ENCODE measurements at places on chromosomes 16 and 17.
A peak's percentile ranks its signal among the peaks of the same experiment; 100 is the strongest.

DNA sequence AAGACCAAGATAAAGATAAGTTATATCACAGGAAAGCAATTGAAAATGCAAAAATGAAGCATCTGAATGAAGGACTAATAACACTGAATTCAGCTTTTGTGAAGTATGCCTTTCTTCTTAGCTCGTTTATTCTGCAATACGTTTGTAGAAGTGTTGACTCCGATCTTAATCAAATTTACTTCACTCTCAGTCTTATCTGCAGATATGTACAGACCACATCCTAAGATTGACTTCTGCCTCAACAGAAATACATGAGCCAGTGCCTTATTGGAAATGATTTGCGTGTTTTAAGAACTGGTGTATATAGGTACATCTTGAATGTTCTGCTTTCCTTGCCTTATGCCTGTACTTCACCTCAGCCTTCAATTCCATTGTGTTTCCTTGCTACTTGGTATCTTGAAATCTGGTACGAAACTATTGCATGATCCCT lies 1.3 kb downstream of the ATF7IP2 start:
- DNase-seq, result no peak
- peaks cover 42% of the 10 kb centered on the region for H3K4me1 ChIP-seq
- H3K4me3 ChIP-seq, result peak overlapping the region; percentile 98
- H3K36me3 ChIP-seq, result peaks cover 49% of the 10 kb centered on the region
- H3K27me3 ChIP-seq, result no peaks in the 10 kb centered on the region

DNA sequence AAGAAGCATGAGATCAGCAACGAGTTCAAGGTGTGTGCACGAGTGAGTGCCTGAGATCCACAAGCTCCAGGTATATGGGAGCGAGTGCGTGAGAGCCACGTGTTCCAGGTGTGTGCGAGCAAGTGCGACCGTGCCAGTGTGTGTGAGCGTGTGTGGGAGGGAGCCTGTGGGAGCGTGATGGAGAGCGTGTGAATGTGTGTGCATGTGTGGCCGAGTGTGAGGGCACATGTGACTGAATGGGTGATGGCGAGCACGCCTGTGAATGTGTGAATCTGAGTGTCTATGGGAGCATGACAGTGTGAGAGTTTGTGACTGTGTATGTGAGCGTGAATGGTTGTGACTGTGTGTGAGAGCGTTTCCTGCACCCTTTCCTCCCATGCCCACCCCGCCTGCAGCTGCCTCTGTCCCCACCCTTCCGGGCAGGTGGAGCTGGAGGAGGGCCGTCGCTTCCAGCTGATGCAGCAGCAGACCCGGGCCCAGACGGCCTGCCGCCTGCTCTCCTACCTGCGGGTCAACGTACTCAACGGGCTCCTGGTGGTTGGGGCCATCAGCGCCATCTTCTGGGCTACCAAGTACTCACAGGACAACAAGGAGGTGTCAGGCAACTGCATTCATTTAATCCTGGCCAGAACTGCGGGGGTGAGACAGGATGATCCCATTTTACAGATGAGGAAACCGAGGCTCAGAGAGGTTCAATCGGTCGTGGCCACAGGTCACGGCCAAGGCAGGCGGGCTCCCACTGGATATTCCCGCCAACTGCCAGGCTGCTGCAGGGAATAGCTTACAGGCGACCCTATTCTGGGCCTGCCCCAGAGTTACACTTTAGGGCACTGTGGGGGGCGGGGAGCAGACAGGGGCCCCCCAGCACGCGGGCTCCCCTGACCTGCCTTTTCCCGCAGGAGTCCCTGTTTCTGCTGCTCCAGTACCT lies 3.7 kb downstream of the TMC8 start:
- peaks cover 62% of the 10 kb centered on the region for H3K4me1 ChIP-seq
- H3K4me3 ChIP-seq, result peak overlapping the region; percentile 86
- no peaks in the 10 kb centered on the region for H3K27me3 ChIP-seq
- H3K36me3 ChIP-seq, result peaks cover 71% of the 10 kb centered on the region
- H3K27ac ChIP-seq, result peak overlapping the region; percentile 78

GRCh38 chr17:4576729-4577322 lies 7.5 kb upstream of the SMTNL2 start:
- H3K27ac ChIP-seq, result no peak overlapping the region
- H3K4me1 ChIP-seq, result peaks cover 13% of the 10 kb centered on the region
- H3K36me3 ChIP-seq, result no peaks in the 10 kb centered on the region
- H3K27me3 ChIP-seq, result peaks cover 7% of the 10 kb centered on the region

DNA sequence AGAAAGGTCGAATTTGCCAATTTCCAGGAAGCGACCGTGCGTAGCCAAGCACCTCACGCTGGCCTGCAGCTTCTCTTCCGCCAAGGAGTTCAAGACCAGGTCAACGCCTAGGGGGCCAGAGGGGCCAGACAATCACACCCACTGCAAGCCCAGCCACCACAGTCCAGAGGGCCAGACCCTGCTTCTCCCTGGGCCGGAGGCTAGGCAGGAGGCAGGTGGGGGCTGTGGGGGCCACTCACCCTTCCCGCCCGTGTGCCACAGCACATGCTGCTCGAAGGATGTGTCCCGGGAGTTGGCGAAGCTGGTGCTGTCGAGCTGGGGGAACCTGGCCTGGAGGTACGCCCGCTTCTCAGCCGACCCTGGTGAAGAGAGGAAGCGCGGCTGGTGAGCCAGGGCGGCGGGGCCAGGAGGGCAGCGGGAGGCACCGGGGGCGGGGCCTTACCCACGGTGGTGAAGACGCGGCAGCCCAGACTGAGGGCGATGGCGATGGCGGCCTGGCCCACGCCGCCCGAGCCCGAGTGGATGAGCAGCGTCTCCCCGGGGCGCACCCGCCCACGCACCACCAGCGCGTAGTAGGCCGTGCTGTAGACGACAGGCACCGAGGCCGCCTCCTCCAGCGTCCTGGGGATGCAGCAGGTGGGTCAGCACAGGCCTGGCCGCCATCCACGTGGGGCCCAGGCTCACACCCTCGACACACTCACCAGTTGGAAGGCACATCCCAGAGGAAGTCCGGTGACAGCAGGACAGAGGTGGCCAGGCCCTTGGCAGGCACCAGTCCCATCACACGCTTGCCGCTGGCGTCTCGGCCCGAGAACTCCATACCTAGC lies 14.3 kb downstream of the FASN start:
- H3K36me3 ChIP-seq, result peaks cover 8% of the 10 kb centered on the region
- H3K27me3 ChIP-seq, result no peaks in the 10 kb centered on the region
- H3K4me3 ChIP-seq, result no peak overlapping the region
- H3K4me1 ChIP-seq, result no peaks in the 10 kb centered on the region

DNA sequence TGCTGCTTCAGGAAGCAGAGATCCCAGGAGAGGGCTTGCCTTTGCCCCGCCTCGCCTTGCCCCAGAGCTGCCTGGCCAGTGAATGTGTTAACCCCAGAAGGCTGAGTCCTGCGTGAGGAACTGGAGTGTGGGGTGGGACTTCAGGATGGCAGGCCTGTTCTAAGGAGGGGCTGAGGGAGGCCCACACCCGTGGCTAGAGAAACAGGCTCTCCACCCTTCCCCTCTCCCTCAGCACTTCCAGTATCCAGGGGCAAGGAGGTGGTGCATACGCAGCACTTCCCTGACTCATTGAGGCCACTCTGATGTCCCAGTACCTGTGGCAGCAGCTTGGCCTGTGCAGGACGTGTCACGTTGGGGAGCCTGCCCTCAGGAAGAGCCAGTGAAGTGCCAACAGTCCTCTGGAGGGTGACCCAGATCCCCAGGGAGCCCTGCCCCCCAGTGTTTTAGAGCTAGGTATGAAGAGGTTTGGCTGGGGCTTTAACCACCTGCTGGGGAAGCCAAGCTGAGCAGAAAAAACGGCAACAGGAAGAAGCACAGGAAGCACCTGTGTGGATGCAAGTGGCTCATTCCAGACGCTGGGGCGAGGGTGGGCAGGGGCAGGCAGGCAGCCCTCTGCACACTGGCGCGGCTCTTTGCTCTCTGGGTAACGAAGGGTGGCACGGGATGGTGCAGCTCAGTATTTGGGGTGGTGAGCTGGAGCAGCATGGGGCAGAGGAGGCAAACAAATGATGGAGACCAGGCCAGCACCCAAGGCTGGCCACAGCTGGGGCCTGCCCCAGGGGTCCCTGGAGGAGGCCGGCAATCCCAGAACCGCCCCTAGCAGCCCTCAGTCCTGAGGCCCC lies 14.7 kb upstream of the CTCF start:
- no peak for DNase-seq
- H3K4me3 ChIP-seq, result peak overlapping the region; percentile 51
- no peaks in the 10 kb centered on the region for H3K27me3 ChIP-seq
- no peaks in the 10 kb centered on the region for H3K36me3 ChIP-seq

GRCh38 chr16:77273-77806 lies 685 bp upstream of the MPG start:
- peak; percentile 44 for DNase-seq
- peak overlapping the region; percentile 65 for H3K27ac ChIP-seq
- peaks cover 8% of the 10 kb centered on the region for H3K36me3 ChIP-seq
- H3K4me1 ChIP-seq, result peaks cover 19% of the 10 kb centered on the region

DNA sequence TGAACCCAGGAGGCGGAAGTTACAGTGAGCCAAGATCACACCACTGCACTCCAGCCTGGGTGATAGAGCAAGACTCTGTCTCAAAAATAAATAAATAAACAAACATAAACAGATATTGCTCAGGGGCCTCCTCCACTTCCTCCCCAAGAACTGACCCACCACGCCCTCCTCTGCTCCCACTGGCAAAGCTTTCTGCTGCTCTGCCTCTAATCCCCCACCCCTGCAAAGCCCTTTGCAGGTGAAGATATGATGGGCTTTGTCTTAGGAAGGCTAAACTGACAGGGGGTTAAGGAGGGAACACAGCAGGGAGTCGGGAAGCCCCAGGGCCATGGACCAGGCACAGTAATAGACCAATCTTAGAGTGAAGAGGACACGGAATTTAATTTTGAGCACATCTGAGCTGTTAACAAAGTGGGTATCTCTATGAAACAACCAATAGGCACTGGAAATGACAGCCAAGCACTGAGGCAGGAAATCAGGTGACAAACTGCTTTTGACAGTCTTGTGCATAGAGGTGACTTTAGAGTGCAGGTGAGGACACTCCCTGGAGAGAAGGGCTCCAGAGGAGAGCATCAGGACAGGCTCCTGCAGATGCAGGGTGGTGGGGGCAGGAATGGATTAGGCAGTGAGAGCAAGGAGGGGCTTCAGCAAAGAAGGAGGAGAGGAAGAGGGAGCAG lies 6.4 kb upstream of the CD300LD start:
- H3K27ac ChIP-seq, result no peak overlapping the region
- no peaks in the 10 kb centered on the region for H3K36me3 ChIP-seq
- peaks cover 8% of the 10 kb centered on the region for H3K4me1 ChIP-seq

DNA sequence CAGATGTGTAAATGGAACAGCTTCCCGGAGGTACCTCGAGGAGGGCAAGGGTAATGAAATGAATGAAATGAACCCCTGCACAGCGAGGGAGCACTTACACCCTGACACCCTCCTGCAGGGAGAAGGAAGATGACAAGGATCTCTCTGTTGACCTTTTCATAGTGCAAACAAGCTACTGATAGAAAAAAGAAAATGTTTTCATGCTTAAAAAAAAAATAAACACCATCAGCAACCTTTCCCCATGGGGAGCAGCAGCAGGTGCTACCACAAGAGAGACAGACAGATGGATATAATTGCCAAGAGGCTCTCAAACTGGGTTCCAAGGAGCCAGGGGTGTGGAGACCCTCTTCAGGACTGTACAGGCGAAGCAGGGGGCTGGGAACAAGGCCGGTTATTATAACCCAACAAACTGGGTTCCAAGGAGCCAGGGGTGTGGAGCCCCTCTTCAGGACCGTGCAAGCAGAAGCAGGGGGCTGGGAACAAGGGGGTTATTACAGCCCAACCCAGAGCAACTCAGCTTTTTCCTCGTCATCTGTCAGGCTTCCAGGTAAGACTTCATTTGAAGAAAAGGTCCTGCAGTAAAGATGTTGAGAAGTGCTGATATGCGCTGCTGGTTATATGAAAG lies 718 bp upstream of the RPH3AL start:
- no peaks in the 10 kb centered on the region for H3K4me1 ChIP-seq
- peaks cover 2% of the 10 kb centered on the region for H3K36me3 ChIP-seq

DNA sequence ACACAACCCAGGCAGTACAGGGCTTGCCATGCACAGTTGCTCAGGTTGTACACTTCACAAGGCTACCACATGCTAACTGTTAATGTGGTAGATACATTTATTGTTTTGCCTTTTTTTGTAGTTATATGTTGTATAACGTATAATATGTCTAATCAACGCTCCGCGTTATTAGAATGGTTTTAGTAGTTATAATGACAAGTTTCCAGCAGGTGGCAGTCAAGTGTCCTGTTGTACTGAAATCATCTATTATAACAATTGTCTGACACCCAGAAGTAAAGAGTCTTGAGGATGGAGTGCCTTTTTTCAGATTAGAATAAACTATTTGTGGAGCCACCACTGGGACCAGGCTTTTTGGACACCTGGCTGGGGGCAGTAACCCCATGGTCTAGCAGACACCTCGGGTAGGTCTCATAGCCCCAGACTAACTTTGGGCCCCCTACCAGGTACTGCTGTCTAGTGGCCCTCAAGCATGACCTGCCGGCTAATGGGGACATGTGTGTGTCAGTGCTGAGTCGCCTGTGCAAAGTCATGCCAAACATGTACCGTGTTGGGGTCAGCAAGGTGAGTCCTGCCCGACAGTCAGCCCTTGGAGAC lies 32.8 kb downstream of the MYO15A start:
- no peaks in the 10 kb centered on the region for H3K36me3 ChIP-seq
- no peak overlapping the region for H3K4me3 ChIP-seq
- H3K4me1 ChIP-seq, result no peaks in the 10 kb centered on the region
- H3K27ac ChIP-seq, result no peak overlapping the region
- DNase-seq, result peak; percentile 9

- H3K4me1 ChIP-seq, result no peaks in the 10 kb centered on the region
- H3K27ac ChIP-seq, result no peak overlapping the region
- no peaks in the 10 kb centered on the region for H3K36me3 ChIP-seq
- no peak overlapping the region for H3K4me3 ChIP-seq
- DNase-seq, result no peak
These were observed 97.0 kb downstream of the MAF start for GRCh38 chr16:79503511-79503910.

DNA sequence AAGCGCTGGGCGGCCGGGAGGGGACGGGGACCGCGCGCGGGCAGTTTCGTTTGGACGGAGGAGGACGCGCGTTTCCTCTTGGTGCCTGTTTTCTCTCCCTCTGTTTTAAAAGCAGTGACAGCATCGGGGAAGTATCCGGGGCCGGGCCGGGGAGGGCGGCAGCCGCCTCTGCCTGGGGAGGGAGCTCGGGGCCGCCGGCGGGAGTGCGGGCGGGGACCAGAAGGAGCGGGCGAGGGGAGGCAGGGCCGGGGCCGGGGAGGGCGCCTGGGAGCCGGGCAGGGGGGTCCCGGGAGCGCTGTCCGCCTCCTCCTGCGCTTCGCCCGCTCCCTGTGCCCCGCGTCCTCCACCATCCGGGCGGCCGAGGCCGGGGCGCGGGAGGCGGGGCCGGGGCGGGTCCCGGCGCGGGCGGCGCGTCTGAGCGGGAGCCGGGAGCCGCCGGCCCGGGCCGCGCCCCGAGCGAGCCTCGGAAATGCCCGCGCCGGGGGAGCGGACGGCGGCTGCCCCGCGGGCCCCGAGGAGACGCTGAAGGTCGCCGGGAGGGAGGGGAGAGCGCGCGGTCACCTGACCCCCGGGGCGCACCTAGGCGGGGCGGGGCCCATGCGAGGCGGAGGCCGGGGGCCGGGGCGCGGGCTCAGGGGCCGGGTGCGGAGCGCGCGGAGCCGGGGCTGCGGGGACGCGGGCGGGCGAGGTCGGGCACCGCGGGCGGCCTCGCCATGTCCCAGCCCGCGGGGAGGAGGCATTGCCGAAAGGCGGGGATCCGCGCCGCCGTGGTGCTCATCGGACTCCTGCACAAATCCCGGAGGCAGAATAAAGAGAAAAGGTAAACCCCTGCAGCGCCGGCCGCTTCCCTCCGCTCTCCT lies 57.3 kb downstream of the RAP1GAP2 start:
- peak overlapping the region; percentile 76 for H3K4me3 ChIP-seq
- H3K27me3 ChIP-seq, result peaks cover 56% of the 10 kb centered on the region
- peaks cover 23% of the 10 kb centered on the region for H3K4me1 ChIP-seq
- peaks cover 7% of the 10 kb centered on the region for H3K36me3 ChIP-seq
- peak; percentile 24 for DNase-seq

GRCh38 chr16:35308674-35309073 lies 1849.3 kb downstream of the TP53TG3F start:
- no peak for DNase-seq
- no peaks in the 10 kb centered on the region for H3K36me3 ChIP-seq
- H3K4me1 ChIP-seq, result no peaks in the 10 kb centered on the region
- no peak overlapping the region for H3K4me3 ChIP-seq
- no peak overlapping the region for H3K27ac ChIP-seq

Measured in T-helper 2 cell treated with Interferon-gamma antibody and Interleukin-4, amounts not matched to agents 5 μg/mL and 100 μg/mL, for 36 hours (primary cell).